ENCODE measurements at places on chromosomes 4 and X.
A peak's percentile ranks its signal among the peaks of the same experiment; 100 is the strongest.

GRCh38 chr4:111601671-111602070 lies 543.6 kb upstream of the FAM241A start:
- no peak for DNase-seq

- DNase-seq = peak; percentile 59
These were observed 153.2 kb upstream of the RPL34 start for GRCh38 chr4:108466936-108467902.

GRCh38 chr4:169136796-169137557 lies 126.9 kb upstream of the CBR4 start:
- no peak for DNase-seq

- DNase-seq = no peak
These were observed 327.1 kb upstream of the RPS6KA3 start for GRCh38 chrX:20593836-20594235.

- DNase-seq = peak; percentile 38
These were observed 198.1 kb upstream of the UGT8 start for GRCh38 chr4:114400531-114400930.

GRCh38 chr4:127148165-127148564 lies 484.6 kb upstream of the INTU start:
- no peak for DNase-seq

- no peak for DNase-seq
These were observed 6.7 kb downstream of the DOCK11 start for GRCh38 chrX:118502161-118502789.

GRCh38 chrX:149060921-149061320 lies 444.2 kb downstream of the IDS start:
- no peak for DNase-seq

- DNase-seq = peak; percentile 89
These were observed 105.4 kb downstream of the SYNPO2 start for GRCh38 chr4:118994030-118994429.

- peak; percentile 51 for DNase-seq
These were observed 44.2 kb downstream of the MTHFD2L start for GRCh38 chr4:74202062-74202586.

GRCh38 chr4:143084566-143084965 lies 100.2 kb upstream of the USP38 start:
- peak; percentile 1 for DNase-seq

- DNase-seq = peak; percentile 59
These were observed 180.6 kb upstream of the NUDT6 start for GRCh38 chr4:123102897-123103471.

GRCh38 chr4:4818415-4819212 lies 40.9 kb upstream of the MSX1 start:
- DNase-seq = no peak

DNA sequence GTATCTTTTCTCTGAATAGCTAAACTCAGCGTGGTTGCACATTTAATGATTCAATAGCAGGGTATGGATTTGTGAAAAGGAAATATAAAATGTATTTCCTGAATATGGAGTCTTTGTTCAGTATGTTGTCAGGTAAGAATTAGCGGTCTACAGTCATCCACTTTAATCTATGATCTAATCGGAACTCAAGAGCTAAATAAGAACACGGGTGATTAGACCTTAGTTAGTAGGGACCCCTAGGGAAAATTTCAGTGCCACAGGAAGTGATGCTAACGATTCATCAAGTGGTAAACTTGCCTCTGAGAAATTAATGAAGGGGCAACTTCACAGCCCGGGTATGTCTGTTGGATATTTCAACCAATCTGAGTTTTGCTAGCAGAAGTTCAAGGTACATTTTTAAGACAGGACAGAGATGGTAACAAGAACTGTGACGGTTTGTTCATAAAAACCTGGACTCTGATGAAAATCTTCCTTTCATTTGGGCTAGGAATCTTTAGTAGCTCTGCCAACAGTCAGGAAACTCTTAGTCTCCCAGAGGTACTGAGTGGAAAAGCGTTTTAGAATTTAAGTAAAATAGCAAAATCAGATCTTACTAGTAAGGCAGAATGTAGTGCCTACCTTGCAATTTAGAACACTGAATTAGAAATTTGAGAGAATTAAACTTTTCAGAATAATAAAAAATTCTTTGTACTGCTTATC lies 47.1 kb downstream of the PCDH7 start:
- DNase-seq = no peak

- peak; percentile 43 for DNase-seq
These were observed 11.8 kb downstream of the CASP6 start for GRCh38 chr4:109691411-109691920.

DNA sequence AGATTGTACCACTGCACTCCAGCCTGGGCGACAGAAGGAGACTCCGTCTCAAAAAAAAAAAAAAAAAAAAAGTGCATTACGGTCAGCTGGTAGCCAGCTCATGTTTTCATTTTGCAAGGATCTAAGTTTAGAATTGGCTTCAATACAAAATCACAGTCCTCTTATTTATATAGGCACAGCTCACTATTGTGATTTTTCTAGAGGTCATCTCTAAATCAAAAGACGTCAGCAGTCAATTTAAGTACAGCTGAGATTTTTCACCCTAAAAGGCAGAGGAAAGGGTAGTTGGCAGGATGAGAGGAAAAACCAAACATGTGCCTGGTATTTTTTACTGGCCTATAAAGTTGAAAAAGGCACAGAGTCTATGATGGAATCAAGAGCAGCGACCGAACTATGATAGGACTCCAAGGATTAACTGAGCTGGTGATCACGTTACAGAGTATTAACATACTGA lies 30.8 kb downstream of the ASB5 start:
- peak; percentile 99 for DNase-seq

DNA sequence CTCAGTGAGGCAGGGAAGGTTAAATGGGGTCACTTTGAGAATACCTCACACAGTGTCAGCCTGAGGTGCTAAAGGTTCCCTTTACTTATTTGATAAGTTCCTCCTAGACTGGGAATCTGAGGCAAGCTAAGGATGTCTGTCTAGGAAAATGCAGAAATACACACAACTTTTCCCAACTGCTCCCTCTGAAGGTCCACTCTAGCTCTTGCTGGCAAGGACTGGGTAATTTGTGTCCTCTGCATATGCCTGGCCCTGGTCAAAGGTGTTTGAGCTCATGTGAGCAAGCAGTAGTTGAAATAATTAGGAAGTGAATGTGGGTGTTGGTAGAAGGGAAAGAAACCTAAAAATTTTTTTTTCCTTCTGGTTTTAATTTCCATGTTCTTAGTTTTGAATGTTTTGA lies 21.3 kb downstream of the TXLNG start:
- peak; percentile 52 for DNase-seq

DNA sequence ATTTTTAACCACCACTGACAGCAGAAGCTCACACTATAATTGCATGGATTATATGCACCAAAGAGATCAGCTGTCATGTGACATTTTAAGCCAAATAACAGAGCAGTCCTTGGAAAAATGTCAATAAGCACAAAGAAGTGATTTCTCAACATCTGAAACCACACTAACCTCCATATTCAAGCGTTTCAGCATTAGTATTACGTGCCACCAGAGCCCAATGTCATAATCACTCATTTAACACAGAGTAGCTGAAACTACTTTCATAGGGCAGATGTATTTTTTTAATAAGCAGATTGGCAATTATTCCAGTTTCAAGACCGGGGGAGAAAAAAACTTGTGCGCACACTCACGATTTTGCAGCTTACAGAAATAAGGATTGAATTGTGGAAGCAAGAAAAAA lies 76.6 kb downstream of the SH3KBP1 start:
- DNase-seq = peak; percentile 42

All from EH (cell line).